Activated CD4-positive, alpha-beta T cell treated with anti-CD3 and anti-CD28 coated beads for 48 hours (primary cell): ENCODE measurements at places on chromosomes 11 and 22.

- DNase-seq = no peak
Observed at GRCh38 chr11:115886422-115886733, 382.2 kb upstream of the CADM1 start.

DNA sequence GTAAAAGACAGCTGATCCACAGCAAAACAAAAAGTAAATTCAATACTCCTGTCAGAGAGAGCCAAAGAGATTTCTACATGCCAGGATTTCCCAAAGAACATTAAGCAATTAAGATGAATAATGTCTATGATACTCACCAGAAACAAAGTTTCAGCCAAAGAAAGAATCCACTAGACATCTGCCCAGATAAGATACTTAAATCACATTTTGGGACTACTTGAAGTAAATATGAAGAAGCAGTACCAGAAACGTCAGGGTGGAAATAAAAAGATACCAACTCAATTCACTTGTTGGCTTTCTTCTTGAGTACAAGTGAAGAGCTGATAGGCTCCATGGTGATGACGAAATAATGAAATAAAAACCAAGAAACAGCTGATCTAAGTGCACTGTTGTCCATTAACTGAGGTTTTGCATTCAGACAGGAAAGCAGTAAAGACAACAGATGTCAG lies 31.6 kb upstream of the ARHGAP32 start:
- no peak for DNase-seq

GRCh38 chr11:94673951-94674491 lies 94.1 kb upstream of the AMOTL1 start:
- no peak for DNase-seq

DNA sequence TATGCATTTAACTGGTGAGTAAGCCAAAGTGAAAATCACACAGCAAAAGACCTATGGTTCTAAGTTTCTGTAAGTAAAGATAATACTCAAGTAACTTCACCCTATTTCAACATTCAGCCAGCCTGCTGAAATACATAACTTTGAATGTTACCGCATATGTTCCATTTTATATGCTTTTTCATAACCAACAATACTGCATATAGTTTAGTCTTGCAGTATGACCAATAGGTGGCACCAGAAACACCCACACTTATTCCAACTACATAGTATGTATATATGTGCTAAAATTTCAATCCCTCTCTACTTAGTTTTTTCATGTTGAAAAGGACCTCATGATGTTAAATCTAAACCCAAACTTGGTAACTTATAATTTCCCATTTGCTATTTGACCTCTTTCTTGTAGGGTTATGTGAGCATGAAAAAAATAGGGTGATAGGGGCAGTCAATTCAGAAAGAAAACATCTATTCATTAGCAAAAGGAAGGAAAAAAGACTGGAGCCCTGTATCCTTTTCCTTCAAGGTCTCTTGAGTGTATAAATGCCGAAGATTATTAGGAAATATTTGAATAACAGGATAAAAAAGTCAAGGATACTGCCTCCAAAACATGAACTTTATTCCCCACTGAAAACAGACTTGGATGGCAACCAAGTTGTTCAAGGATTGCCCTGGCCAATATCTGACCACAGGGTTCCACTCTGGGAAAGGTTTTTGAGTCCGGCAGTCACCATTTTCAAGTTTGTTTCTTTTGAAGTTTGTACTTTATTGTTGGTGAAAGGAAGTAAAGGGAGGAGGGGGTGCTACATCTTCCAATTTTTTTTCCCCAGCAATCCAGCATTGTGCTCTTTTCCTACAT lies 23.8 kb upstream of the FZD4 start:
- no peak for DNase-seq

GRCh38 chr11:67111261-67111660 lies 7.8 kb upstream of the KDM2A start:
- DNase-seq = no peak

- no peak for DNase-seq
Observed at GRCh38 chr11:68204402-68204801, 8.7 kb downstream of the KMT5B start.

GRCh38 chr11:135027461-135027860 lies 615.4 kb upstream of the B3GAT1 start:
- DNase-seq = peak; percentile 40

DNA sequence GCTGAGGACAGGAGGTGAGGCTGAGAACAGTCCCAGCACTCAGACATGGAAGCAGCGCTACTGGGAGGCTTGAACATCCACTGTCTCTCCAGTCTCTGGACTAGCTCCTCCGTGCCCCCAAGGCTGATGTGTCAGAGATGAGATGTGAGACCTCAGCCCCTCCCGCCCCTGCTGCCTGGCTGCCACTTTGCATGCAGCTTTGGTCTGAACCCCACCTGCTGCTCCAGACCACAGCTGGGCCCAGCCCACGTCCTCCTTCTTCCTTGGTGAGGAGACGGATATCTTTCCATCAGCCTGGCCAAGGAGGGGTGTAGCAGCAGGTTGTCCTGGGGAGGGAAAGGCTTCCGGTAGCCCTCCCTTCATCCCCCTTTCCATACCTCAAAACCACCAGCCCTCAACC lies 148.0 kb upstream of the B3GAT1 start:
- DNase-seq = no peak

DNA sequence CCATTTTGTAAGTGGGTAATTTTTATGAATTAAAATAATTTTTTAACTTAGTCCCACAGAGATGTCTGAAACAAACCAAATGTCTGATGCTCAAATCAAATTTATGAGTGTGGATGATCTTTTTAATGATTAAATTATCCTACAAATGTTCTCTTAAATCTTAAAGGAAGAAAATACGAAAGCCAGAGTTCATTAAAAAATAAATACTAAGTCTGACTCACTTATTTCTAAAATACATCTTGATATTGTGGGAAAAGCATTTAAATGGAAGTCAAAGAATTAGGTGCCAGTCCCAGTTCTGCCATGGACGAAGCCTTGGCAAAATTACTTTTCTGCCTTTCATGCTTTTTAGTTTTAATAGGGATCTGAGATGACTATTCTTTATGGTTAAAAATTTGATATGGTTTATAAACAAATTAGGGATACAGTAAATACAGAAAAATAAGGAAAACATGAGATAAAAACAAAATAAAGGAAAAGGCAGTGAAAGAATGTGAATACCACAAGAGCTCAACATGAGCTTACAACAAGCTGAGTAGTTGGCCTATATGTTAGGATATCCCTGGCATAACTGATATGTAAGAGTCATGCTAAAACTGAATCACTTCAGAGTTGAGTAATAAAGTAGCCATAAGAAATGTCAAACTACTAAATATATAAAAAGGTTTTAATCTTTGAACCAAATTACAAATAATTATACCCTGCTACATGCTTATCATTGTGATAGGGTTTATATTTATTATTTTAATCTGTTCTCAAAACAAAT lies 9.2 kb downstream of the CCDC34 start:
- DNase-seq = no peak

- DNase-seq = no peak
Observed at GRCh38 chr11:15893080-15893492, 463.3 kb downstream of the SOX6 start.

- DNase-seq = no peak
Observed at GRCh38 chr11:67055812-67056211, 835 bp upstream of the RHOD start.

- no peak for DNase-seq
Observed at GRCh38 chr22:36578619-36579018, 49.7 kb upstream of the EIF3D start.

- no peak for DNase-seq
Observed at GRCh38 chr11:117859488-117860112, 16.9 kb downstream of the FXYD6 start.

DNA sequence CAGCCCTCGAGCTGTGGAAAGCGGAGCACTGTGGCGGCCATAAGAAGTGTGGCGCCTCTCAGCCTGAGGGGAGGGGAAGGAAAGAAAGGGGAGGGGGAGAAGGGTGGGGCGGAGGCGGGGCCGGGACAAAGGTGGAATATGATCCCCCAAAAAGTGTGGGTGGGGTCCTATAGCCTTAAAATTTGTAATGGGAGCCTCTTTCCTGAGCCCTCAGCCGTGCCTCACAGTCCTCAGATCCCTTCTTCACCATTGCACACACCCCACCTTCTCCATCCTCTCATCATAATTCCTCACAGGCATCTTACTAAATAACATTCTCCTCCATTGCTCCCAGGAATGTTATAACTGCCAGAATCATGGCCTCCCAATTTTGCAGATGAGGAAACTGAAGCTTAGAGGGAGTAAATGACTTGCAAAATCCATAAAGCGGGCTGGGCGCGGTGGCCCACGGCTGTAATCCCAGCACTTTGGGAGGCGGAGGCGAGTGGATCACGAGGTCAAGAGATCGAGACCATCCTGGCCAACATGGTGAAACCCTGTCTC lies 600 bp upstream of the RAB6A start:
- DNase-seq = no peak

GRCh38 chr11:130886704-130887103 lies 29.6 kb downstream of the SNX19 start:
- no peak for DNase-seq

- no peak for DNase-seq
Observed at GRCh38 chr22:37439347-37439746, 12.1 kb upstream of the ELFN2 start.

DNA sequence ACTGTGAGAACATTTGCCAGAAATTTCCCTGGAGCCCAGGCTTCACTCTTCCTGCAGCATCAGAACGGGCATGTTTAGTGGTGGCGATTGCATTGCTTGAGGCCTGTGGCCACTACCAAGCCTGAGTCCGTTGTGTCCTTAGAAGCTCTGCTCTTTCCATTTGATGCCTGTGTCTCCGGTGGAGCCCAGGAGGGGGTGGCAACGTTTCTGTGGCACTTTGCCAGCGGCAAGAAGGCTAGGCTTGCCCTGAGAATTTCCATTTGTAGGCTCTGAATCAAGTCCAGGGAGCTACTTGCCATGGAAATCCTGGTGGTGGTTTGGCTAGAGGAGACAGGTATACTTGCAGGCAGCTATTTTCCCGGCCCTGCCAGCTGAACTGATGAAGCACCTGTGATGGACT lies 47.1 kb downstream of the ADAMTS8 start:
- no peak for DNase-seq

DNA sequence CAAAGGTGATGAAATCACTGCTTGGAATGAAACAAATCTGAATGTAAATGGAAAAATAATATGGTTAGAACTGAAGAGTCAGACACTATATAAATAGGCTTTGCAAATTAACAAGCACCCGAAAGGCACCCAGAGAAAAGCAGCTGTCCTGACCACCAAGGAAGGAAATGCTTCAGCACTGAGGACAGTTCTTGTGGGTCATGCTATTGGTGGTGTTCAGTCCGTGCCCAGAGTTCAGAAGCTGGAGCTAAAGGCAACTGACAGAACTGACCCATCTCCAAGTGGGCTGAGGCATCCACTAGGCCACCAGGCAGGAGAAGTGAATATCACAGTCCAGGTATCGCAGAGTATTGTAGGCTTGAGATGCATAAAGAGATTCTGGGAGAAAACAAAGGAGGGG lies 208.9 kb downstream of the OPCML start:
- DNase-seq = no peak

GRCh38 chr11:65891219-65892136 lies 1.0 kb downstream of the CCDC85B start:
- DNase-seq = peak; percentile 54

- DNase-seq = no peak
Observed at GRCh38 chr11:83661491-83662350, 375.6 kb upstream of the CCDC90B start.

DNA sequence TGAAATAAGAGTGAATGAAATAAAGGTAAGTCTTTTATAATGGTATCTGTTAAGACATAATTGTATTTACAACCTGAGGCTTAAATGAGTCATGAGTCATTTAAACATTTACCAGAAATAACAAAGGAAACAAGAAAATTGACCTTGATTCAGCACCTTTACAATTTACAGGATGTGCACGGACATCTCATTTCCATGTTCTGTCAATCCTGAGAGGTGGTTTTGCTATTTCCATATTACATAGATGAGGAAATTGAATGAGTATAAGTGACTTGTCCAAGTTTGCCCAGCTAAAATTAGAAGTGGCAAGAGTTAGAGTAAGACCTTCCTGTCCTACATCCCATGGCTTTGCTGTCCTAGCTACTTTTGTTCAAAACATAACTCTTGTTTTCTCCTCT lies 89.1 kb downstream of the TRIM44 start:
- no peak for DNase-seq

DNA sequence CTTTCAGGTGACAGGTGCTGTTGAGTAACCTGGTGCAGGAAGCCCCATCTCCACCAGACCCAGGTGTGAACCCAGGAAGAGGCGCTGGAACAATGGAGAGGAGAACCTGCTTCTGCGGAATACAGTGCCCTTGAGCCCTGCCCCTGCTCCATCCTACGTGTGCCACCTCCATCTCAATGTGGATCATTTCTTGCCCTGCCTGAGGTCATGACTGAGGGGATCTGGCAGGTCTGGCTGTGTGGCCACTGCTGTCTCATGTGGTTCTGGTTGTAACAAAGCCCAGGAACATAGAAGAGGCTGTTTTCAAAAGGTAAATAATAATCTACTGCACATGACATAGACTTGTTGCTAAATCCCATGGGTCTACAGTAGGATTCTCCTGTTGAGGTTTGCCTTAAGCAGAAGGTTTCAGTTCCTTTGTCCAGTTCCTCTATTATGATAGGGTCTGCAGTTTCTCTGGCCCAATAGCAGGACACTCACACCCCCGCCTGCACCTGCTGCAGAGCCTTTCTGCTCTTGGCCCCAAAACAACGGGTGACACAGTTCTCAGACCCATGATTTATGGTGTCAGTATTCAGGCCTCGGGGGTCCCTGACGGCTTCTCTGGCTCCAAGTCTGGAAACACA lies 113.5 kb upstream of the IGLL5 start:
- no peak for DNase-seq

DNA sequence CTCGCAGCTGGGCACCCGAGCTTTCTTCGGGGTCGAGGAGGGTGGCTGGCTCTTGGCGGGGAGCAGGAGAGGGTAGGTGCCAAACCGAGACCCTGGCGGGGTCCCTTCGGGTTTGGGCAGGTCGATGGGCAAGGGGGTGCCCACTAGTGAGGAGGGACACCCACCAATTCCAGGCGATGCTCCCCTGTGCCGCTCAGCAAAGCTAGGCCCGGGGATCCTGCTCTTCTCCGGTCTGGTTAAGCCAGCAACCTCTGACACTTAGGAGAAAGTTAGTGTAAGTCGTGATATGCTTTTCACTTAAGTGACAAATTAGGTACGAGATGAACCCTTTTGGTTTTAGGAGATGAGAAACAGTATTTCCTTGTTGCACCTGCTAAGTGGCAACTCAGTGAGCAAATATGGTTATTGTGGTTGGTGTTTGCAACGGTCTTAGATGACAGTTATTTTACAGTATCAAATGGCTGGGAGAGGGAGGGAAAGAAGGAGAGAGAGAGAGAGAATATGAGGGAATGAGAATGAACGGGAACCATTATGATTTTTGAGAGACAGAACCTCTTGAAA lies 565 bp downstream of the NUCB2 start:
- DNase-seq = peak; percentile 50

GRCh38 chr11:73059915-73060314 lies 82.2 kb downstream of the FCHSD2 start:
- no peak for DNase-seq
